Stimulated activated CD4-positive, alpha-beta T cell treated with anti-CD3 and anti-CD28 coated beads, Interleukin-1b, Interleukin-23, amount 100 ng/mL, for 1 hour (primary cell): ENCODE measurements at places on chromosomes 1 and 21.

GRCh38 chr21:35284199-35284598 lies 235.1 kb upstream of the RUNX1 start:
- no peak for DNase-seq

DNA sequence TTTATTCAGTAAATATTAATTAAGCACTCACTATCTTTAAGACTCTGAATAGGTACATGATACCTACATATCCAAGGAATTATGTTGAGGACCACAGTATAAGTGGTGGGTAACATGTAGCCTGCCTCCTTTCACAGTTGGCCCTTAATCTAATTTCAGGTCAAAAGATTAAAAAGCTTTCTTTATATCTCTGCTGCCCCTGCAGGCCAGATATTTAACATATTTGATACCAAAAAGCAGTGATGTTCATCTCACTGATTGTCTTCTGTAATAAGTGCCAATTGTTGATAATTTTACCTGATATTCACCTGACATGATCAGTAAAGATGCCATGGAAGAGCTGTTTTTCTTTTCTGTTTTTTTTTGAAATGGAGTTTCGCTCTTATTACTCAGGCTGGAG lies 36.5 kb downstream of the RLF start:
- no peak for DNase-seq

- no peak for DNase-seq
Measured at GRCh38 chr1:205680073-205680851, at the start of gene SLC45A3. SLC45A3 (minus strand) TSS chr1:205680509; CDS start chr1:205664656, 15,853 bp downstream.

- DNase-seq = no peak
Measured at GRCh38 chr1:223700942-223701637, 11.2 kb upstream of the CAPN2 start.

DNA sequence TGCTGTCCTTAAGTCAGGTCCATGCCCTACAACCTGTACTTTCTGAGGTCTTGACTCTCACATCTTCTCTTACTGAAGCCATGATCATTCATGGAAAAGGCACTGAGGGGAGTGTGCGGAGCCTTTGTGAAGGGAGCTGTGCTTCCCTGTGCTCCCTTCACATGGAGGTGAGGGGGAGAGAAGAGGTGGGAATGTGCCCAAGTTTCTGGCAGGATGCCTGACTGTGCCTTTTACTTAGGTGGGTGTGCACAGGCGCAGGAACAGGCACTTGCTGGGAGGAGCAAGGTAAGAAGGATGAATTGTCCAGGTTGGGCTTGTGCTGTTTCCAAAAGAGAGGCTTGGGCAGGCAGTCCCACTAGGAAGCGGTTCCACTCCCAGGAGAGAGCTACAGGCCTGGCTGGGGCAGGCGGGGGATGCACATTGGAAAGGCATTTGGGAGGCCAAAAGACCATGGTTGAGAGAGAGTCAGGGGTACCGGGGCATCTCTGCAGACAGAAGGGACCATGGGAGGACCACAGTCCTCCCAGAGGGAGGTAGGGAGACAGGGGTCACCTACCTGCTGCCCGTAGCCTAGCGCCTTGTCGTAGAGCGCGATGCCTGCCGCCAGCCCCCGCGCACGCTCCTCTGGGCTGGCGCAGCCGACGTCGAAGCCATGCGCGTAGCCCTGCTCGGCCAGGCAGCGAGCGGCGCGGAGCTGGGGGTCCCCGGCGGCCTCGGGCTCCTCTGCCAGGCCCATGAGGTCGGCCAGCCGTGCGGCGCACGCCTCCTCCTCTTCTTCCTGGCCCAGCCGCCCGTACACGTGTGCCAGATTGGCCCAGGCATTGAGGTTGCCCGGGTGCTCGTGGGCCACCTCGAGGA lies 853 bp downstream of the TTC22 start:
- DNase-seq = no peak

DNA sequence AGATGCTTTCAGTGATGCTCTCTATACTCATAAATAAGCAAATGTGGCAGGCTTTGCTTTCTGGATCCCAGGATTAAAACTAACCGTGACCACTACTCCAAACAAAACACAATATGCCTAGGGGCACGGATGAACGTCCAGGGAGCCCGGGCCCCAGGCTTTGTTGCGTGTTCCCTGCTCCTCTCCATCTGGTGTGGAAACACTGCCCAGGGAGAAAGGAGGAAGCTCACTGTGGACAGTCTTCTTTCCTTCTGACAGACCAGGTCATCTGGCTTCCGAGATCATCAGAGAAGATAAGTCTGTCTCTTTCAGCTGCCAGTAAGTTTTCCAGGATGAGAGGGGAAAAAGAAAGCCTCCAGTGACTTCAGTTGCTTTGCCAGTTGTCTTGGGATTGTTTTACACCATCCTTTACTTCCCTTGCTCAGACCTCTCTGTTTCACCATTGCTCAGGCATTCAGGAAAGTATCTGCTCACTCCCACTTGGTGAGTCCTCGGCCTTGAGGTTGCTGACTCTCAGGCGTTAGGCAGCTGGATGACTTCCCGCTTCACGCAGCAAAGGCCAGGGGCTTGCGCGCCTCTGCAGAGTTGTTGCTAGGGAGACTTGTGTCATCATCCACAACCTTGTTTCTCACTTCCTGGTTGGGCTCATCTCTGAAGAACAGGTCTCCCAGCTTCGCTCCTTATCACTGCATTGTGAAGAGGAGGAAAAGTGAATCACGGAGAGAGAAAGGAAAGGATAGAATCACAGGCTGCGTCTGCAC lies 20.6 kb upstream of the PGD start:
- DNase-seq = no peak

DNA sequence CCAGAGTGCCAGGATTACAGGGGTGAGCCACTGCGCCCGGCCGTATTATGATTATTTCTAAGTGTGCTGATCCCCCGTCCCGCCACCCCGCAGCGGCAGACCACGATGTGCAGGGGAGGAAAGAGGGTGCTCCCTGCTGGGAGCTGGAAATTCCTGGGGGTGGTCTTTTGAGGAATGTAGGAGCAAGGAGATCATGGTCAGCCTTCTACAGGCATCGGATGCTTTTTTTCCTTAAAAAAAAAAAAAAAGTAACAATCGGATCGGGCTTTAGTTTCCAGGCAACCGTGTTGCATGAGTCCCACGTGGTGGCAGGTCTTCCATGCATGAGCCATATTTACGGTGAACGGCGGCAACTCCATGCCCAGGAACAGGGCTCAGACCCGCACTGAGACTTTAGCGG lies 74.2 kb upstream of the COX20 start:
- no peak for DNase-seq

- no peak for DNase-seq
Measured at GRCh38 chr1:99525331-99525730, 120.6 kb upstream of the PALMD start.

DNA sequence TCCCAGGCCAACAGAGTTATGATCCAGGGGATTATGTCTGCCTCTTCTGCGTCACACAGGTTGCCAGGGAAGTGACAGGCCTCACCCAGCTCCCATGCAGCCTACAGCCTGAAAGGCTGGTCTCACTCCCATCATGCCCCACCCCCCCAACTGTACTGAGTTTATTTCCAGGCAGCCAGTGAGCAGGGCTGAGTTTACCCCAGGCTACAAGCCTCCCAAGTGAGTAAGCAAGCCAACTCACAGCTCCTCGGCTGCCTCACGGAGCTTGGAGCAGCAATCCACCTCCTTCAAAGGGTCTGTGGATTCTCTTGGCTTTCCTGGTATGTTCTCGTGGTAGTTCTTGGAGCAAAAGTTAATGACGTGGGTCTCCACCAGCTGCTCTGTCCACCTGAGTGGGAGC lies 1147.6 kb upstream of the ADGRL4 start:
- no peak for DNase-seq

- DNase-seq = no peak
Measured at GRCh38 chr1:34711485-34711884, 43.4 kb upstream of the GJB5 start.

DNA sequence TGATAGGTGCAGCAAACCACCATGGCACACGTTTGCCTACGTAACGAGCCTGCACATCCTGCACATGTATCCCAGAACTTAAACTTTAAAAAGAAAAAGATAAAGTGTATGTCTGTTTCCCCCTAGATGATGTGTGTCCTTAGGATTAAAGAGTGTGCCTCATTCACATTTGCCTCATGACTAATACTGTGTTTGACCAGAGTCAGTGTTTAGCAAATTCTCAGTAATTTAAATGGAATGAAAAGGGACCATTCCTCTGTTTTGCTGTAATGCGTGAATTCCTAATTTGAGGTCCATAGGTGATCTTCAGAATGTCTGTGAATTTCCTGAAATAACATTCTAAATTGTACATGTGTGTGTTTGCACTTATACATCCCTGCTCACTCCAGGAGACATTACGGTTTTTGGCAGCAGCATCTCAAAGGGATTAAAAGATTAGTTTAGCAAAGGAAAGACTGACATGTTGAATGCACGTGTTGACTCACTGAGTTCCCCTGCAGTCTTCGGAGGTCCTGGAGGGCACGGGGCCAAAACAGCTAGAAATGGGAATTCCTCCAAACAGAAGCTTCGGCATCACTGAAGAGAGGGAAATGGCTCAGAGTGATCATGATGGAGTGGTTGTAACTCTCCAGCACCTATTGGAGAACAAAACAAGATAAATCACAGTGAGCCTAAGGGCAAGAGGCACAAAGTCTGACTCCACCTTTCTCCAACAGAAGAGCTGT lies 19.1 kb upstream of the SLC35F3 start:
- DNase-seq = no peak

GRCh38 chr1:231750818-231751362 lies 124.3 kb downstream of the DISC1 start:
- no peak for DNase-seq

DNA sequence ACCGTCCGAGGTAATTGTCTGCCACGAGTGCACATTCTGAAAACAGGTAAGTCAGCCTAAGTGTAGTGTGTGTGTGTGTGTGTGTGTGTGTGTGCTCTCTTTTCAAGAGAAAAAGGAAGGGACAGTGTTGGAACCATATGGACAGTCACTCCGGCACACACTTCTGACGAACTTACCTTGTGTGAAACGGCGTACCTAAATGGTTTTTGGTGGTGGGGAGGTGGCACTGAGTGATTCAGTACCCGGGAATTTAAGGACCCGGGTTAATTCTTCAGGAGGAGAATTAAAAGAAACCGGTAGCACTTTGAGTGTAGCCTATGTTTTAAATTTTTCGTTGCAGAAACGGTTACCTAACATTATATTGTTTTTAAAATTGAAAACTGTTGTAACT lies 286 bp downstream of the ODR4 start:
- no peak for DNase-seq

DNA sequence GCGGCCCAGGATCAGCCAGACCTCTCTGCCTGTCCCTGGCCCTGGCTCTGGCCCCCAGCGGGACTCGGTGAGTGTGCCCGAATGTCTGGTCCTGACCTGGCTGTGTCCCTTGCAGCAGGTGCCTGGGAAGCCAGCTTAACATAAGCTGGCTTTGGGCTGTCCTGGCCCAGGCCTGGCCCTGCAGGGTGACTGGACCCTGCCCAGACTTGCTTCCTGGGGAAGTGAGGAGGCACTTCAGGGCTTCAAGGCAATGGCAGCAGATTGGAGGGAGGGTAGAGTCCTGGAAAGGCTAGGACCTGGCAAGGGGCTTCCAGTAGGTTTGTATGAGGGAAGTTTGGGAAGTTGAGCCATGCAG lies 16.4 kb downstream of the RPS6KA1 start:
- DNase-seq = no peak

DNA sequence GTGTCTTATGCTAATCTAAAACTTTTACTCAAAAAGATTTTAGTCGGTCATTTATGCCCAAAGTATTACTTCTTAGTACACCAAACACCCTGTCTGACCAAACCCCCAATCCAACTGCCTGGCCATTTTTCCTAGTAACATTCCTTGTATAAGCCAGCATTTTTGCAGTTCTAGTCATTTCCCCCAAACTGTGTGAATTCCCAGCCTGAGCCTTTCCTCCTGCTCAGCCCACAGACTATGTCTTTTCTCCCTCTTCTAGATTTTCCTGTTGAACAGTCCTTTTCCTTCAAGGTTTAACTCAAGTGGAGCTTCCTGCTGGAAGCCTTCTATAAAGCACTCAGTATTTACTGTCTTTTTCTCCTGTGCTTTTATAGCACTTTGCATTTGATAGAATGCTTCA lies 843.8 kb downstream of the USP25 start:
- no peak for DNase-seq

DNA sequence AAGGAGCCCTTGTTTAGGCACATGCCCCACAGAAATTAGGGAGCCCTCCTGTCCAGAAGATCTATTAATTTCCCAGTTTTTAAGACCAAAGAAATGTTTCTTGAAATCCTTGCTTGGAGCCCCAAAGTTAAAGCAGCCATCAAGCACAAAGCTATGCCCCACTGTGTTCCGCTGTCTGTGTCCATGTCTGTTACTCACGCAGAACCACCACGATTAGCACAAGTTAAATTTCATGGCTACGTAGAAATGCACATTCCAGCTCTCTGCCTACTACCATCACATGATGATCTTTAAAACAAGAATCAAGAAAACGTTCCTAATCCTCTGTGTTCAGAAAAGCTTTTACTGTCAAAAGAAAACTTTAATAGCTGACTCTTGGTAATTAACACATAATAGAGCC lies 238.5 kb downstream of the RERE start:
- DNase-seq = no peak

DNA sequence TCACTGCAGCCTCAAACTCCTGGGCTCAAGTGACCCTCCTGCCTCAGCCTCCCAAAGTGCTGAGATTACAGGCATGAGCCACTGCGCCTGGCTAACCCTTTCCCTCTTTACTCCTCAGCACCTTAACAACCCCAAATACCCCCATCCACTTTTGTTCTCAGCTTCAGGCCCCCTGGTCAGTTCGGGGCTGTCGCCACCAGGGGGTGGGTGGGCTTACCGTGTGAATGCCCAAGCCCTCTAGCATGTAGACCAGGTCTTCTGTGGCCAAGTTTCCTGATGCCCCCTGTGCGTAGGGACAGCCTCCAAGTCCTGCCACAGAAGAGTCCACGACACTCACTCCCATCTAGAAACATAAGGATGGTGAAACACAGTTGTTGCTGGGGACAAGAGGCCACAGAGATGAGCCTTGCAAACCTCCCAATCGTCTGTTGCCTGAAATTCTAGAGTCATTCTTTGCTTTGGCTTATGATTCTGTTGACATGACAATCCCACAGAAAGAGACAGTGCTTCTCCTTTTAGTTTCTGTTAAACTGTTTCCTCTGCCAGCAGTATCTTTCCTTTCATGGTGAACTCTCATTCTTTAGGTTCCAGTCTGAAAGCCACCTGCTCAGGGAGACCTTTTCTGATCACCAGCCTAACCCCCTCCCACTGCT lies 3.8 kb upstream of the GALE start:
- no peak for DNase-seq

DNA sequence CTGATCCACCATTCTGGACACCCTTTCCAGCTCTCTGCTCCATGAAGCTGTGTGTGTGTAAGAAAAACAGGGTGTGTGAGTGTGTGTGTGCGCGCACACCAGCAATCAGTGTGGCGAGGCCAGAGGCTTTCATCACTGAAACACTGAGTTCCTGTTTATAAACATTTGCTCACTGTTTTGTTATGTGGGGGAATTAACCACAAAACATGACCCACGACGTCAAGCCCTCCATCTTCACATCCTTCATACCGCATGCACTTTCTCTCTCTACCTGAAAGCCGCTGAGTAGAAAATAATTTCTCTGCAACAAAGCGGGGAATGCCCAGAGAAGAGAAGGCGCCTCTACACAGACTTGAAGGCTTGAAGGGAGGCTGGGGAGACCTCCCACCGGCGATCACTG lies 148.9 kb upstream of the IRF2BP2 start:
- no peak for DNase-seq

- DNase-seq = no peak
Measured at GRCh38 chr1:204575221-204576190, 59.3 kb downstream of the MDM4 start.
